ENCODE measurements at places on chromosomes 11 and 22. TPM values are rescaled to one million over a fixed set of nuclear protein-coding genes. Genes with fewer than 3 reads are reported as not detected.

The NXPE4 gene
- not detected for total RNA-seq

The BCO2 gene
- not detected for total RNA-seq

The TRIM51 gene
- total RNA-seq, result not detected

The SCGB2A2 gene
- not detected for total RNA-seq

The SHISAL1 gene
- total RNA-seq, result 0.63 TPM

The SYCE3 gene
- 1.1 TPM for total RNA-seq

Measured in airway epithelial cell (primary cell).